ENCODE measurements at places on chromosomes 7 and 10.

GRCh38 chr7:2927592-2927991 is 83.5 kb upstream of the GNA12 start:
- no peak for DNase-seq

GRCh38 chr10:78904196-78904595 is 164.6 kb upstream of the ZMIZ1 start:
- no peak for DNase-seq

DNA sequence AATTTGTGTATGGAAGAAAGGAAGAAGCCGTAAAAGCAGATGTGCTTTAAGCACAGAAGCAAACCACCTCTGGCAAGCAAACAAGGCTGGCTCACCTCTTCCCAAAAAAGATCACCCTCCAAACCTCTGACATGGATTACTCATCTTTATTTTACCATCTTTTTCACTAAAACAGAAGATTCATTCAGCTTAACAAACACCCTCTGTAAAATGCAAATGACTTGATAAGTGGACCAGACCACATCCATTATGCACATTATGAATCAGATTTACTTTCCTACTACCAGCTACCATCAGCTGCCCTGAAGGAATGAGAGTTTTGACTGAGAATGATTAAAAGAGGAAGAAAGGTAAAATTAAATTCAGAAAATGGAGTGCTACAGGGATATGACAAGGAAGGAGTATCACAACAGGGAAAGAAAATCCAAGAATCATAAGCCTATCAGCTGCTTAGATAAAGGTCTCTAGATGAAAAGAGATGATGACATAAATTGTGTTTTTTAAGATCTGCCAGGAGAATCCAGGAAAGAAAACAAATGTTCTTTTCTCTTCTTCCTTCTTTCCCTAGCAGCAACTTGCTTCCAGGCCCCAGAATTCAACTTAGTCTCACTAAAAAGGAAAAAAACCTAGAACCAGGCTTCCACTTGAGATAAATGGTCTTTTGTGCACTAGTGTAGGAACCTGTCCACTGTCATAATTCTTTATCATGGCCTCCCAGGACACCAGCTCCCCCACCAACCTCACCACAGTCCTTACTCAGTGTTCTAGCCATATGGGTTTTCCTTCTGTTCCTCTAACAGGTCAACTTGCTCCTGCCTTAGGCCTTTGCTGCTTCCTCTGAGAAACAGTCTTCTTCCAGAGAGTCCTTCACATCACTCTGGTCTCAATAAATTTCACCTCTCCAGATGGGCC is 47.4 kb downstream of the JAZF1 start:
- no peak for DNase-seq

DNA sequence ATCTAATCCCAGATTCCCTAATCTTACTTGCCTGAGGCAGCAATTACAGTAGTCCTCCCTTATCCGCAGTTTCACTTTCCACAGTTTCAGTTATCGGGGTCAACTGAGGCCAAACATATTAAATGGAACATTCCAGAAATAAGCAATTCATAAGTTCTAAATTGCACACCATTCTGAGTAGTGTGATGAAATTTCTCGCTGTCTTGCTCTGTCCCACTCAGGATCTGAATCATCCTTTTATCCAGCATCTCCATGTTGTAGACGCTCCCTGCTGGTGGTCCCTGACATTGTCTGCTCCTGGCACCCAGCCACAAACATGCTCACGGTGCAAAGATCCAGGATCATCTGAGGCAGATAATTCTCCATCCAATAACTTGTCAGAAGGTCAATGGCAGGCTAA is 128.7 kb upstream of the CXCL12 start:
- DNase-seq: no peak

DNA sequence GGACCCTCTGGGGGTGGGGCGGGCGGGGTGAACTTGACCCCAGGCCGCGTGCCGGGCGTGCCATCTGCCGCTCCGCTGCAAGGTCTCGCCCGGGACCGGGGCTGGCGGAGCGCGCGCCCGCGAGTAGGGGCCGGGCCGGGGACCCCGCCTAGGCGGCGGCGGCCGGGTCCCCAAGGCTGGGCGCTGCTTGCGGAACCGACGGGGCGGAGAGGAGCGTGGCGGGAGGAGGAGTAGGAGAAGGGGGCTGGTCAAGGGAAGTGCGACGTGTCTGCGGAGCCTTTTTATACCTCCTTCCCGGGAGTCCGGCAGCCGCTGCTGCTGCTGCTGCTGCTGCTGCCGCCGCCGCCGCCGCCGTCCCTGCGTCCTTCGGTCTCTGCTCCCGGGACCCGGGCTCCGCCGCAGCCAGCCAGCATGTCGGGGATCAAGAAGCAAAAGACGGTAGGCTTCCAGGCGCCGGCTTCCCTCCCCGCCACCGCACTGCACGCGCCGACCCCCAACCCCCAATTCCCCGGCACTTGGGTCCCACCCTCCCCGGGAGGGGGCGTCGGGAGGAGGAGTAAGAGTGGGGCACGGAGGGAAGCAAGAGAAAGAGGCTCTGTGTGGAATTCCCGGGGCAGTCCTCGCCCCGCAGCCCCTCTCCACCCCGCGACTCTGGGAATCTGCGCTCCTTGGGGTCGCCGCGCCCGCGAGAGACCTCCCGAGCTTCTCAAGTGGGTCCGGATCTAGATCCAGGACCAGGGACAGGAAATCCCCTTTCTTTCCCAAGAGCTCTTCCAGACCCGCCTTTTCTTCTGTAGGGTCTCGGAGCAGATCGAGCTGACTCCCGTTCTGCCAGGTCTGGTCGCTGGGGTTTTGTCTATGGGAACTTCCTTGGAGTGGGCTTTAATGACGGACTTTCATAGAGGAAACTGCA is at the start of gene PAPSS2:
Gene PAPSS2 (plus strand): TSS at position 308 of the 913 bp plus-strand sequence. CDS start 104 bp downstream, at position 412.
- DNase-seq: peak; percentile 83

DNA sequence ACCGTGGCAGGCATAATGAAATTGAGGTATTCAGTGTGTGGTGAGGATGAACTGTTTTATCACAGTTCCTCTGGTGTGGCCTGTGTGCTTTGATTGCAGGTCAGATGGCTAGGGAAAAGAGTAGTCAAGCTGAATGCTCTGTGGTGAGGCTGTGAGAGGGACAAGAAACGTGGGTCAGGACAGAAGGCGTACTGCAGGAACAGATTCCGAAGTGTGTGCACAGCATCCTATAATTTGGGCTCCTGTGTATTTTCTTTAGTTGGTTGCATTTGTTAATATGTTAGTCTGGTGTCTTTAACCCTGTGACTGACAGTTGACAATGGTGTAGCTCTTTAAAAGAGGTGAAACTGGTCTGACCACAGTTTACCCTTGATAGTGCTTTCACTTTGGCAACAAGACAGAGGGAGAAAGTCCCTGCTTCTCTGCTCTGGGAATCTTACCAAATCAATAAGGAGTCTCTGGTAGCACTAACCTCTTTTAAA is 76.5 kb downstream of the AUTS2 start:
- DNase-seq: no peak

GRCh38 chr7:114392686-114393085 is 21.9 kb upstream of the FOXP2 start:
- no peak for DNase-seq

DNA sequence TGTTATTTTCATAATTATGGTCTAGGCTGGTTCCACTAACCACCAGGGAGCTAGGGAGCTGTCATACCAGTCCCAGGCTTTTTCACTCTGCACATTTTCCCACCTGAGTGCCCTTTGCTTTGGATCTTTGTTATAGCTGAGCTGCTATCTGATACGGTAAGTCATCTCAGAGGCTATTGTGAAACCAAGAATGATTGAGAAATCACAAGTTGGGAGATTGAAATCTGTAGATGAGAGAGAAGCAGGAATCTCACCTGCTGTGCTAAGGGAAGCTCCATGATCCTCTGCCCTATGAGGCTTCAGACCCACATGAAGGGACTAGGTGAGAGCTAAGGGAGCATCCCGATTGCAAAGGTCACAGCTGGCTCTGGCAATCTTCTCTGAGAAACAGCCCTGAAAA is 307.8 kb downstream of the REEP3 start:
- no peak for DNase-seq

DNA sequence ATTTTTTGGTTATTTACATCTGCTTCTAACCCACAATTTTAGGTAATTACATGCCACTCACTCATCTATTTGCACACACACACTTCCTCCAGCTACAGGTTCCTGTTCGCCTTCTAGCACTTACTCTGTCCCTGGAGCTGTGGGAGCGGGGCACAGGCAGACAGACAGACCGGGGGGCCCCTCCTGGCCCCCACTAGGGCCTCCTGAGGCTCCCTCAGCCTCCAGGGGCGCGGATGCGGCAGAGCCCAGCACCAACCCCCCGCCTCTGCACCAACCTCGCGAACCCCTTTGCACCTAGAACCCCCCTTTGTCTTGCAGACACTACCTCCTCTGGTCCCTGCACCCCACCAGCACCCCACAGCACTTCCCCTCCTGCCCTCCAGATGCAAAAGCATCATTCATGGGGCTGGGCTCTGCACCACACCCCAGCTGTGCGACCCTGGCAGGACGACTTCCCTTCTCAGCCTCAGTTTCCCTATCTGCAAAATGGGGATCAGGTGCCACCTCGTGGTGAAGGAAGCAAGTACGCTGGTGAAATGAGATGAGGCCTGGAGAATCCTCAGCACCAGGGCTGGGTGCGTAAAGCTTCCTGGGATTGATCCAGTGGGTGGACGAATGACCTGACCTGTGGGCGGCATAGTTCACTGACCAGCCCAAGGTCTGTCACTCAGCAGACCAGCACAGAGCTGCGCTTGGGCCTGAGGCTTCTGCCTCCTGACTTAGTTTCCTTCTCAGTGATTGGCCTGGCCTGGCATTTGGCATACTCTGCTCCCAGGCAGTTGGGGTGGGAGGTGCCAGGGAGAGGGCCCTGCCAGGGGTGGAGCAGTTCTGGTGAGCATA is 37.9 kb downstream of the ELFN1 start:
- no peak for DNase-seq

DNA sequence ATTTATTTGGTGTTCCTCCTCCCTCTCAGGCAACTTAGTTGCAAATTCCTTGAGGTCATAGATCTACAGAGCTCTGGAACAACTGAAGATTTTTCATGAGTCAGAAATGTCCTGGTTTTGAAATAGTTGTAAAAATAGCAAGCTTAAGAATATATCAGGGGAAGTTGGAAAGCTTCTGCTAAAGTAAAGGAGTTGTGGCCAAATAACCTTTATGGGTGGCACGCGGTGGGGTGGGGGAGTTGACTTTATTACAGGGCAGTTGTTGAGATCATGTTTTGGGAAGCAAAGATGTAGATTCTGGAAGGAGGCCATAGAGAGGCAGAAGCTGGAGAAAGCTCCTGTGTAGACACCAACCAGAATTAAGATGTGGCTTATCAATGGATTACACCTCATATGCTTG is 326.0 kb upstream of the MTPN start:
- no peak for DNase-seq

- DNase-seq: no peak
Observed at GRCh38 chr10:78464856-78465267, 431.2 kb downstream of the RPS24 start.

- no peak for DNase-seq
Observed at GRCh38 chr7:27160145-27160545, 3.7 kb upstream of the HOXA7 start.

- no peak for DNase-seq
Observed at GRCh38 chr10:42948040-42948439, 128.8 kb upstream of the RET start.

- no peak for DNase-seq
Observed at GRCh38 chr10:76769161-76769560, 868.4 kb downstream of the KCNMA1 start.

DNA sequence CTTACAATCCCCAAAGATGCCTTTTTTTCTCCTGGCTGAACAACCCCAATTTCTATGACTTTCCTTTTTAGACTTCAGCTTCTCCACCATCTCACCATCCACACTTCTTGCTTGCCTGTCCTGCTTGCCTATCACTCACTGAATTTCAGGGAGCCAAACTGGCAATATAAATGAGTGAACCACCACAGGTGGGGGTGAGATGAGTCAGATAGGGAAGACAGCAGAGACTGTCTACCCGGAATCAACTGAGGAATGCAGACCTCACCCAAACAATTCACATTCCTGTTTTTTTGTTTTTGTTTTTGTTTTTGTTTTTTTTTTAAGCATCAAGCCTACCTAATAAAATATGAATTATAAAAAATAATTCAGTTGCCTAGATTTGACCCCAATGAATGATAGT is 273.8 kb downstream of the NRG3 start:
- DNase-seq: no peak

- DNase-seq: no peak
Observed at GRCh38 chr7:67301667-67302066, 305.0 kb downstream of the TYW1 start.

- DNase-seq: no peak
Observed at GRCh38 chr7:88523645-88524044, 217.0 kb upstream of the STEAP4 start.

DNA sequence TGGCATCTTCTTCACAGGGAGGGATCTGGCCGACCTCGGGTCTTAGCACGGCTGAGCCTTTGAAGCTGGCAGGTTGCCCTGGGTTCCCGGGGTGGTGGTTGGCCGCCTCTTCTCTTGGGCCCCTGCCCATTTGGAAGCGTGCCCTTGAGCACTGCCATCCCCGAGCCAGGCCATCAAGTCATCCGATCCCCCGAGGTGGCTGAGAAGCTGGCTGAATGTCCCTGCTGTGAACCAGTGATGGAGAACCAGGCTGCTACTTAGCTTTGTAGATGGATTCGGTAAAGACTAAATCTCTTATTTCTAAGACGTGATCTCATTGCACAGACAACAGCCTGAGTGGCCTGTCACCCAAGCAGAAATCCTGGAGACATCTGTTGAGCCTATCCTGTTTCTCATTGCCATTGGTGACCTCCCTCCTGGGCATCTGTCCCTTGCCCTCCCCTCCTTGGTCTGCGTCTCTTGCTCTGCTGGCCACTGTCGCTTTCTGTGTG is 74.3 kb downstream of the GRK5 start:
- DNase-seq: peak; percentile 49

- no peak for DNase-seq
Observed at GRCh38 chr10:60644436-60645130, 133.7 kb upstream of the CDK1 start.

- no peak for DNase-seq
Observed at GRCh38 chr10:132113206-132113605, 47.5 kb downstream of the JAKMIP3 start.

- no peak for DNase-seq
Observed at GRCh38 chr7:2495418-2496299, 19.5 kb upstream of the GRIFIN start.

DNA sequence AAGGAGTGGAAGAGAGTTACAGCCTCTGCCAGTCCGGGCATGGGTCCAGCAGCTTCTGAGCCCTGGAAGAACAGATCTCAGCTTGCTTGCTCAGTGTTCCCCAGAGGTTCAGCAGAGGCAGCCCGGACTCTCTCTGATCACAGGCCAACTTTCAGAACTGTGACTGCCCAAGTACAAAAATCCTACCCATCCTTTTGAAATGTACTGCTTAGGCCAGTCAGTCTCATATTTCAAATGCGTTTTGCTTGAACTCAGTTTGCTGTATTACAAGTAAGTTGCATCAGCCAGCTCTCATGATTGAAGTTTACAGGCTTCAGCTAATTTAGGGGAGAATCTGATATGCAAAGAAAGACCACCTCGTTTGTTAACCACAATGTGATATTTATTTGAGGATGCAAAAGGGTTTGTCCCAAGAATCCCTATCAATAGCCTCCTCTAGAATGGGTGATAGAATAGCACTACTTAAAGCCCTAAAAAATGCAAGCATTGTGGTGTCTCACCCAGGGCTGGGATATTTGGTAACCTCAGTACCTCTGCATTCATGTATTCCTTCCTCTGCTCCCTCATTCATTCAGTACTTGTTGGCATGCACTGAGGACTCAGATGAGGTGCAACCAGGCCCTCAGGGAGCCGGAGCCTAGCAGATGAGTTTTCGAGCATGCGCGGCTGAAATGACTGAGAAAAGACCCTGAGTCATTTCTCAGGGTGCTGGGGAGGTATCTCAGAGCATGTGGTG is 7.0 kb downstream of the AIMP2 start:
- no peak for DNase-seq
